Activated T-helper 2 cell treated with anti-CD3 and anti-CD28 coated beads, Interferon-gamma antibody, Interleukin-2, Interleukin-4, amounts not matched to agents 10 μg/mL and 5 μg/mL and 100 μg/mL, durations not matched to agents 14 hours and 24 hours and 36 hours (primary cell): ENCODE measurements at places on chromosomes 5 and 9. TPM values are rescaled to one million over a fixed set of nuclear protein-coding genes. Genes with fewer than 3 reads are reported as not detected.

GRCh38 chr9:128246471-128246870 is 29.3 kb downstream of the GOLGA2 start:
- peaks cover 15% of the 10 kb centered on the region for H3K4me1 ChIP-seq
- no peaks in the 10 kb centered on the region for H3K36me3 ChIP-seq
- H3K4me3 ChIP-seq: no peak overlapping the region
- no peak for DNase-seq
- no peak overlapping the region for H3K27ac ChIP-seq
- H3K27me3 ChIP-seq: peaks cover 28% of the 10 kb centered on the region

Gene SPATA31E1
- total RNA-seq: not detected in 2 replicates

DNA sequence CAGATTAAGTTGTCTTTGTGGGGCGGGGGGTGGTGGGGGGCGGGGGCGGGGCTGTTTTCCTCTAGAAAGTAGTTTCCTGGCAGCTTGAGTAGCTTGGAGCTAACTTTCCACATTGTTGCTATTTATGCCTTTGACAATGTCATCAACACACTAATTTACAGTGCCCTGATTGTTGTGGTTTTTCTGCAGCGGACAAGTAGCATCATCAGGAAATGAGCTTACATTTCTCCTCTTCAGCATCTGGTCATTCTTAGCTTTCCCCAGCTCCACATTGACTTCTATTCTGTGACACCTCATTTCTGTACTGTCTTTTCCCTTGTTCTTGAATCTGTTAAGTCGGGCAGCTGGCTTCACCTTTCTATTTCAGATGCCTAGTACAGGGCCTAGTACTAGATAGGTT is 112.3 kb upstream of the RAD23B start:
- H3K27me3 ChIP-seq: peaks cover 3% of the 10 kb centered on the region
- H3K4me3 ChIP-seq: no peak overlapping the region
- peaks cover 25% of the 10 kb centered on the region for H3K4me1 ChIP-seq
- no peak overlapping the region for H3K27ac ChIP-seq
- DNase-seq: no peak
- no peaks in the 10 kb centered on the region for H3K36me3 ChIP-seq

Gene GHR
- total RNA-seq: not detected in 2 replicates

DNA sequence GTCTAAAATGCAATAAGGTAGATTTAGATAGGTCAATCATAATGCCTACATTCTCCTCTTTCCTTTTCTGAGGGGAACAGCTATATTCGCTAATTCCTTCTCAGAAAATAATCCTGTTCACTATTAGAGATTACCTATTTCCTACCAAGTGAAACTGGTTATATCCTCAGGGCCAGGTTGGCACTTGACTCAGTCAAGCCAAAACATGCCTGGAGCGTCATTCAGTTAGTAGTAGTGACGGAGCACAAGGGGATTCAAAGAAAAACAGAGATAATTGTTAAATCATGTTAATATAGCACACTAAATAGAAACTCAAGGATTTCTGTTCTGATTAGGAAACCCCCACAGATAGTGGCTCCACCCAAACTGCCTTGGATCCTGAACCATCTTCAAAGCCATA is 515.4 kb upstream of the PTPRD start:
- no peak overlapping the region for H3K4me3 ChIP-seq
- no peak for DNase-seq
- no peaks in the 10 kb centered on the region for H3K36me3 ChIP-seq
- H3K27ac ChIP-seq: no peak overlapping the region
- no peaks in the 10 kb centered on the region for H3K27me3 ChIP-seq

Gene TBCA
- total RNA-seq: 260 and 267 TPM in 2 replicates

Gene TICAM2
- 0.85 TPM in 1 of 2 replicates, not detected in the other for total RNA-seq

Gene QSOX2
- total RNA-seq: 24.9 and 25.4 TPM in 2 replicates

Gene SHISAL2B
- not detected in 2 replicates for total RNA-seq

Gene BNIP1
- 22.6 and 23.2 TPM in 2 replicates for total RNA-seq

DNA sequence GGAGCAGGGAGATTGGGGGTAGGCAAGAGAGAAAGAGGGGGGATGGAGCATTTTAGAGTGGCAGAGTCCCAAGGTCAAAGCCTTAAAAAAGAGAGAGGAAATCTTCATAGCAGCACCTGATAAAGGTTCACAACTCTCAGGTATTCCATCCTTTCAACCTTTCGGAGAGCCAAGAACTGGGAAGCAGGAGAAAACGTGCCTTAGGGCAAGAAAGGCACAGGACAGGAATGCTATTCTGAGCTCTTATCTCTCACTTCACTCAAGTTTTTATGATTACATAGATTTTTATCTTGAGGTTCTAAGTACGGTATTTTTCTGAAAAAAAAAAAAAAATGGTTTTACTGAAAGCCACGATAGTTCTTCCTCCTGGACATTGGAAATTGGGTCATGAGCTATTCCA is 34.5 kb upstream of the SMAD5 start:
- no peak for DNase-seq
- no peaks in the 10 kb centered on the region for H3K4me1 ChIP-seq
- H3K27me3 ChIP-seq: peaks cover 17% of the 10 kb centered on the region
- no peak overlapping the region for H3K4me3 ChIP-seq
- H3K36me3 ChIP-seq: no peaks in the 10 kb centered on the region
- H3K27ac ChIP-seq: no peak overlapping the region

Gene TPM2
- total RNA-seq: 4.1 and 4.6 TPM in 2 replicates

Gene SLC34A1
- not detected in 2 replicates for total RNA-seq

DNA sequence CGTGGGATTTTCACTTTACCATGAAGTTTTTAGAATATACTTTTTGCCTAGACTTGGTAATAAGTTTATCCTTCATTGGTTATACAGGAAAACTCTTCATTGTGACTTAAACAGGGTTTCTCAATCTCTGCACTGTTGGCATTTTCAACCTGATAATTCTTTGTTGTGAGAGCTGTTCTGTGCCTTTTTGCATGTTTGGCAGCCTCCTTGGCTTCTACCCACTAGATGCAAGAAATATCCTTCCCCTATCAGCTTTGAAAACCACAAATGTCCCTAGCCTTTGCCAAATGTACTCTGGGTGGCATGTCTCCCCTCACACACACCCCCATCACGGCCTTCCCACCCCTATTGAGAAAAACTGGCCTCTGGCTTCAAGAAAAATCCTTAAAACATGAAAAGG is 180.9 kb downstream of the ESM1 start:
- DNase-seq: no peak
- H3K4me3 ChIP-seq: no peak overlapping the region
- H3K4me1 ChIP-seq: peaks cover 9% of the 10 kb centered on the region
- H3K27me3 ChIP-seq: peaks cover 3% of the 10 kb centered on the region

- no peak overlapping the region for H3K27ac ChIP-seq
- no peak overlapping the region for H3K4me3 ChIP-seq
- no peaks in the 10 kb centered on the region for H3K27me3 ChIP-seq
- H3K36me3 ChIP-seq: no peaks in the 10 kb centered on the region
- H3K4me1 ChIP-seq: no peaks in the 10 kb centered on the region
- DNase-seq: no peak
These were observed 395.4 kb downstream of the DTWD2 start for GRCh38 chr5:118593003-118593328.

GRCh38 chr5:141001446-141001843 is 35.2 kb downstream of the PCDHAC2 start:
- no peaks in the 10 kb centered on the region for H3K4me1 ChIP-seq
- peaks cover 11% of the 10 kb centered on the region for H3K27me3 ChIP-seq
- no peaks in the 10 kb centered on the region for H3K36me3 ChIP-seq
- no peak for DNase-seq
- H3K27ac ChIP-seq: no peak overlapping the region

Gene SPINK6
- not detected in 2 replicates for total RNA-seq
